ENCODE measurements at places on chromosomes 4 and X. TPM values are rescaled to one million over a fixed set of nuclear protein-coding genes. Genes with fewer than 3 reads are reported as not detected.

Gene TRIM60
- not detected for total RNA-seq

Gene TEX13D
- total RNA-seq, result not detected

Gene SHOX
- total RNA-seq, result not detected

Gene ZFP92
- total RNA-seq, result 0.69 TPM

Gene GPRASP1
- total RNA-seq, result 0.65 TPM

Gene ARMCX4
- total RNA-seq, result 9.9 TPM

Gene TMLHE
- 7.0 TPM for total RNA-seq

Gene CORIN
- 0.16 TPM for total RNA-seq

Gene ADAM29
- 0.06 TPM for total RNA-seq

Gene USP27X
- 4.4 TPM for total RNA-seq

Gene FABP2
- not detected for total RNA-seq

Gene IL15
- total RNA-seq, result 3.6 TPM

Gene UGT2B15
- not detected for total RNA-seq

Gene S100P
- total RNA-seq, result 0.06 TPM

Gene SSX3
- total RNA-seq, result not detected

Gene ASB12
- not detected for total RNA-seq

Gene ARSJ
- 46.8 TPM for total RNA-seq

Gene ZXDA
- 18.3 TPM for total RNA-seq

Gene INPP4B
- total RNA-seq, result 16.8 TPM

Gene C4orf33
- total RNA-seq, result 5.2 TPM

Gene MSANTD1
- 0.82 TPM for total RNA-seq

Gene CEP135
- total RNA-seq, result 6.8 TPM

Gene FAT4
- 31.2 TPM for total RNA-seq

Gene ASB9
- 4.9 TPM for total RNA-seq

Gene LAMP2
- total RNA-seq, result 160 TPM

Gene TGIF2LX
- not detected for total RNA-seq

Gene BMPR1B
- total RNA-seq, result 0.19 TPM
